ENCODE measurements at places on chromosomes 7 and 10.

DNA sequence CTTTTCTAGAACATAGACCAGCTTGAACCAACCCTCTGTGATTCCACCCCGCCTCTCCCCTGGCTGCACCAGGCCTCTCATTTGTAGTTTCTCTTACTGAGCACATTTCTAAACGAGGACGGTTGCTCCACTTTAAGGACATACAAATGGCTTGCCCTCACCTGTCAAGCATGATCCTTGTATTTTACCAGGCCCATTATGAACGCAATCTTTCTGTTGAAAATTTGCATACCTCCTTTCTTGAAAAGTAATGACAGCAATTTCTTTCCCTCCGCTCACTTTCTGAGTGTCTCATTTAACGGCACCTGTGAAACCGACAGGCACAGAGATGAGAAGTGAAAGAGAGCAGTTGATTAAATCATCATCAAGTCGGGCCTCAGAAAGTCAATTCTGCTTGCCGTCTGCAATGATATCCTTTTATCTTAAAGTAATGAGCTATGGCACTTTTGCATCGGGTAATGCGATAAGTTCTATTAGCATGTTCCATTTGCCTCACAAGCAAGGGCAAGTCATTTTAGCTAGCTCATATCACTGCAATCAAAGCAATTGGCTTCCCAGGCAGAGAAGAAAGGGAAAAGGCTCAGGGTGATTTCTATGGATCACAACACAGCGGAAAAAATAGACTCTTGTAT lies 705.6 kb upstream of the GALNT17 start:
- DNase-seq = no peak

- DNase-seq = no peak
Measured at GRCh38 chr7:112097524-112097923, 108.7 kb downstream of the DOCK4 start.

DNA sequence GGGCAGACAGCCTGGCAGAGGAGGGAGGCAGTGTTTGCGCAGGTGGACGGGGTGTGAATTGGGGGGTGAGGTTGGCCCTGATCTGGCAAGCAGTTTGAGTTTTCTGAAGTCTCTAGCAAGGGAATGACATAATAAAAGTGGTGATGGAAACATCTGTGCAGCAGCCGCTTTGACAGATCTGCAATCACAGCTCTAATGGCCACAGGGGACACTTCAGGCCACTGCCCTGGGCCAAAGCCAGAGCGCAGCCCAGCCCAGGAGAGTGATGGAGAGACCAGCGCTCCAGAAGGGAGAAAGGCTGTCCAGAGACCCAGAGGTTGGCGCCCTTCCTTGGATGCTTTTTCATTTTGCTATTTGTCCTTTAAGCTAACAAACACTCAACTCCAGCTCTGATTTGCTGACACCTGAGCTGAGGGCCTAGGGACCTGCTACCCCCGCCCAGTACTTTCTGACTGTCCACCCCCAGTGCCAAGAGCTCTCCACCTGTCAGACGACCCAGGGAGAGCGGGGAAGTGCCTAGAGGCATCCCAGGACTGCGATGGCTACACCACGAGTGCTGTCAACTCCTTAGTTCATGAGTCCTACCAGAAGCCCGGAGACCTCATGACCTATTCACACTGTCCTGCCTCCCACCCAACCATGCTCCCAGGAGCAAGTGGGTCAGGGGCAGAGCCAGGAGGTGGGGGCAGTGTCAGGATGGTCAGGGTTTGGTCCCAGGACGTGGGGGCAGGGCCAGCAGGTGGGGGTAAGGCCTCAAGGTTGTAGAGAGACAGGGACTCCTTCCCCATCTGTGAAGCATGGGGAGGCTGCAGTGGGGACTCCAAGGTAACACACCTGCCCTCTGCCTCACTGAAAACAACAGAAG lies 112.6 kb downstream of the PRKAG2 start:
- DNase-seq = no peak

DNA sequence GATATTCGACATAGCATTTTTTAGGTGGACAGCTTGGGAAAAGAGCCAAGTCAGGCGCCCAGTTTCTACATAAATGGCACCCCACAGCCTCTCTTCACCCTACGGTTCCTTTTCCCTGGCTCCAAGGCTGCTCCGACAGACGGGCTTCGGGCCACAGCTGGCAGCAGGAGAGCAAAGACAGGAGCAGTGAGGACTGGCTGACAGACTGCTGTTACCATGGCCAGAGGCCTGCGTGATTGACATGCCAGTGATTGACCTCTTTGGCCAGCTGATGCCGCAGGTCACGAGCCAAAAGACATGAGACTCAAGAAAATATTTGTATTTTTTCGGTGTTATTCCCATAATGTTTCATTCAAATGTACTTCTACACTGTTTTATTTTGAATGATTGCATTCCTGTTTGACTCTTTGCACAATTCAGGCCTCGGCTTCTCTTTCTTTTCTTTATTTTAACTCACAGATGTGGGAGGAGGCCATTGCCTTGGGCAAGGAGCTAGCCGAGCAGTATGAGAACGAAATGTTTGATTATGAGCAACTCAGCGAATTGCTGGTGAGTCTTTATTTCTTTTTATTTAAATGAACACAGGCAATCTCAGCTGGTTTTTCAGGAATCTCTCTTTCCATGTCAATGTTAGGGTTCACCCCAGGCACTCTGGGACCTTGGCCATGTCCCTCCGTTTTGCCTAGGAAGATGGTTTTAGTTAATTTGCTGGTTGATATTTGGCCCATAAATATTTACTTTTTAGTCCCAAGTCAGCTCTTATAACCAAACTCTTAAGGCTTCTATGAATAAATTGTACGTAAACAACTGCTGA lies 146.3 kb upstream of the NPS start:
- no peak for DNase-seq

DNA sequence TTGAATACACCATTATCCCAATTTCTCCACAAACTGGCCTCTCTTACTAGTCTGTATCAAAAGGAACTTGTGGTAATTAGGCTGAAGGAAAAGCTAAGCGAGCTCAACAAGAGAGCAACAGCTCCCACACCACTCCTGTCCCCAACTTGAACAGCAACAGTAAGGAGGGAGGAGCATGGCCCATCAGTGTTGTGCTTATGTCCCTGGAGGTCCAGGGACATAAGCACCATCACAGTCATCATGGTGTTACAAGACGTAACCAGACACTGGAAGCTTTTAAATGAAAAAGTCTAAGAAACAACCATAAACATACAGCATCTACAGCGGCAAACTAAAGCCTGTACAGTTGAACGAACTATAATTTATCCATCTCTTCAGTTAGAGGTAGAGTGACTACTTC lies 989 bp downstream of the ERLIN1 start:
- DNase-seq = no peak

DNA sequence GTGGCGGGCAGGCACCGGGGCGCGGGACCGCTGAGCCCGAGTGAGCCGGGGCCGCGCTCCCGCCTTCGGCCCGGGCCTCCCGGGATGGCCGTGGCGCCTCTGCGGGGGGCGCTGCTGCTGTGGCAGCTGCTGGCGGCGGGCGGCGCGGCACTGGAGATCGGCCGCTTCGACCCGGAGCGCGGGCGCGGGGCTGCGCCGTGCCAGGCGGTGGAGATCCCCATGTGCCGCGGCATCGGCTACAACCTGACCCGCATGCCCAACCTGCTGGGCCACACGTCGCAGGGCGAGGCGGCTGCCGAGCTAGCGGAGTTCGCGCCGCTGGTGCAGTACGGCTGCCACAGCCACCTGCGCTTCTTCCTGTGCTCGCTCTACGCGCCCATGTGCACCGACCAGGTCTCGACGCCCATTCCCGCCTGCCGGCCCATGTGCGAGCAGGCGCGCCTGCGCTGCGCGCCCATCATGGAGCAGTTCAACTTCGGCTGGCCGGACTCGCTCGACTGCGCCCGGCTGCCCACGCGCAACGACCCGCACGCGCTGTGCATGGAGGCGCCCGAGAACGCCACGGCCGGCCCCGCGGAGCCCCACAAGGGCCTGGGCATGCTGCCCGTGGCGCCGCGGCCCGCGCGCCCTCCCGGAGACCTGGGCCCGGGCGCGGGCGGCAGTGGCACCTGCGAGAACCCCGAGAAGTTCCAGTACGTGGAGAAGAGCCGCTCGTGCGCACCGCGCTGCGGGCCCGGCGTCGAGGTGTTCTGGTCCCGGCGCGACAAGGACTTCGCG lies 534 bp downstream of the FZD9 start:
- DNase-seq = no peak

DNA sequence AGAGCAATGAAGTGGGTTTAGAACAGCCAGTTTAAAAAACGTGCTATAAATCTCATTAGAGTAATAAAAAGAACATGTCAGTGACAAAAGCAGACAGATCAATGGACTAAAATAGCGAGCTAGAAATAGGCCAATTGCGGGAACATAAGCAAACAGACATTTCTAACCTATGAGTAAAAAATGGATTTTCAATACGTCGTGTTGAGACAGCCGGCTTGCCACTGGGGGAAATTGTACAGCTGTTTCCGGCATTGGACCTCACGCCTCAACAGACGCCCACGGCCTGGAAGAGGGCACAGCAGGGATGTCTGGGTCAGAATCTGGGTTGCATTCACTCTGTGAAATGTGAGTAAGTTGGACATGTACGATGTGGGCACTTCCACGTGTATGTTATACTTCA lies 92.9 kb downstream of the SVOPL start:
- DNase-seq = no peak

- DNase-seq = no peak
Measured at GRCh38 chr7:140005754-140006503, 56.8 kb downstream of the PARP12 start.

DNA sequence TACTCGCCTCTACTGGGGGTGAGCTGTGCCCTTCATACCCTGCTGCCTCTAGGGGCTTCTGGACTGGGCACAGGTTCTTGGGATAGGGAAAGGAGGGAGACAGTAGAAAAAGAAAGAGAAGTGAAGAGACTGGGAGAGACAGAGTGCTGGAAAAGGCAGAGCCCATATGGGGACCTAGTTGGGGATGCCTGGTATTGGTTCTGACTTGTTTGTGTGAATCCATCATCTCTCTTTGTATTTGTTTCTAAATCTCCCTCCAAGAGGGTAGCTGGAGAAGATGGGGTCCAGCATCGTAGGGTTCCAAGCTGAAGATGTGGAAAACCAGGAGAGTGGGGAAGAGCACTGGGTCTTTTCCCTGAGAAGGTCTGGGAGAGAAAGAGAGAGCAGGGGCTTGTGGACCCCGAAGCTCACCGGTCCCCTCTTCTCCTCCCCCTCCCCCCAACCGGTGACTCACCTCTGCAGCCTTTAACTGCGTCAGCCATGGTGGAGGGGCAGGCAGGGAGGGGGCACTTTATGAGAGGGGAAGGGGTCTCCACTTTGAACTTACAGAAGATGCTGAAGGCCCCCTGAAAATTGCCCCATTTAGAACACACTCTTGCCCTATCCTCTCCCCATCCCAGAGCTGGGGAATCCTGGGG lies 3.2 kb upstream of the VGF start:
- no peak for DNase-seq

DNA sequence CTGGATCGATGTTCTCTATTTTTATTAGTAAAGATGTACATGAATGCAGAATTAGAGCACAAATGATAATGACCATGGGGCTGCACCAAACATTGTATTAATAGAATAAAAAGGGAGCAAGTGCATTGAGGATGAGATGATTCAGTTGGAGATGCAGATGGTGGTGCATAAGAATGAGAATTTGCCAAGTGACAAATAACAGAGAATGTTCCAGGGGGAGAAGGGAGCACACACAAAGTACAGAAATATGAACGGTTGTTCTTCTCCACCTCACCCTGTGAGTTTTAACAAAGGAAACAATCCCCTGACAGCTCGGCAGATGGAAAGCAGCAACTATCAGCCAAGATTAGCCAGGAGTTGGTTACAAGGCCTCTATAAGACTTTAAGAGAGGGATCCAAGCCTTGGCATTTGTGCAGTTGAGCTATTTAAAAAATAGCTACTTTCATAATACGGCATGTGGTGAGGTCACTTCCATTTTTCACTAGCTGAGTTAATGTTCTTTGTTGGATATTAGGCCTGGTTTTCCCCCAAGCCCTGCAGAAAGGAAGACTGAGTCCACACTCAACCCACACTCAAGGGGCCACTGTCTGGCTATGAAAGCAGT lies 462.5 kb downstream of the TNS3 start:
- DNase-seq = no peak

GRCh38 chr7:155591055-155591775 lies 44.9 kb upstream of the CNPY1 start:
- no peak for DNase-seq

- no peak for DNase-seq
Measured at GRCh38 chr10:128230401-128230800, 104.2 kb upstream of the MKI67 start.

DNA sequence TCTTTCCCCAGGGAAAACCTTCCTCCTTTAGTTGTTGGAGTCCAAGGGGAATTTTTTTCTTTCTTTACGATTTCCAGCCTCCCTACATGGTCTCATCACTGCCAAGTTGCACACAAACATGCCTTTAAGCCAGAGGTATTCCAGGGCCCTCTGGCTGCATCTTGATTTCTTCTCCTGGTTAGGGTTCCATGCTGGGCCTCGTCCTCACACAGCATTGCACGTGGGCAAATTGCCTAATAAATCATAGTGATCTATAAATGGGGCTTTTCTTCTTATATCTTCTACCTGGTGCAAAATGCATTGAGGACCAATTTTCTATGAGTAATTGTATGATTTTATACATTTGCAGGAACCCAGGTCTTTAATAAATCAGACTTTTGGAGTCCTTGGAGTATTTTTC lies 284.2 kb downstream of the C7orf25 start:
- DNase-seq = no peak

DNA sequence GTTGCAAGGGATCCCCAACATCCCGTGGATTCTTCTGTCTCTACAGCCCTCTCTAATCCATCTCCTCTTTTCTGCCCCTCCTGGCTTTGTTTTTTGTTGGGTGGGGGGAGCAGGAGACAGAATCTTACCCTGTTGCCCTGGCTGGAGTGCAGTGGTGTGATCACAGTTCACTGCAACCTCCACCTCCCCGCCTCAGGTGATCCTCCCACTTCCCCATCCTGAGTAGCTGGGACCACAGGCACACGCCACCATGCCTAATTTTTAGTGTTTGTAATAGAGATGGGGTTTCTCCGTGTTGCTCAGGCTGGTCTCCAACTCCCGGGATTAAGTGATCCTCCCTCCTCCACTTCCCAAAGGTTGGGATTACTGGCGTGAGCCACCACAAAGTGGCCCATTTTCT lies 121.8 kb downstream of the MYL10 start:
- no peak for DNase-seq

- DNase-seq = no peak
Measured at GRCh38 chr10:58867683-58868082, 308.8 kb upstream of the PHYHIPL start.

- no peak for DNase-seq
Measured at GRCh38 chr7:130095812-130096211, 25.5 kb downstream of the KLHDC10 start.

- DNase-seq = no peak
Measured at GRCh38 chr7:30310674-30311362, 26.4 kb downstream of the ZNRF2 start.

- no peak for DNase-seq
Measured at GRCh38 chr10:76974017-76974691, 663.5 kb downstream of the KCNMA1 start.

All from stimulated activated CD4-positive, alpha-beta T cell treated with anti-CD3 and anti-CD28 coated beads, Interleukin-2, amount 100 ng/mL, for 48 hours (primary cell).